NCI-H1417 treated with DMSO at 0.1 percent for 48 hours (cell line): ENCODE measurements at places on chromosomes 2 and 18.

DNA sequence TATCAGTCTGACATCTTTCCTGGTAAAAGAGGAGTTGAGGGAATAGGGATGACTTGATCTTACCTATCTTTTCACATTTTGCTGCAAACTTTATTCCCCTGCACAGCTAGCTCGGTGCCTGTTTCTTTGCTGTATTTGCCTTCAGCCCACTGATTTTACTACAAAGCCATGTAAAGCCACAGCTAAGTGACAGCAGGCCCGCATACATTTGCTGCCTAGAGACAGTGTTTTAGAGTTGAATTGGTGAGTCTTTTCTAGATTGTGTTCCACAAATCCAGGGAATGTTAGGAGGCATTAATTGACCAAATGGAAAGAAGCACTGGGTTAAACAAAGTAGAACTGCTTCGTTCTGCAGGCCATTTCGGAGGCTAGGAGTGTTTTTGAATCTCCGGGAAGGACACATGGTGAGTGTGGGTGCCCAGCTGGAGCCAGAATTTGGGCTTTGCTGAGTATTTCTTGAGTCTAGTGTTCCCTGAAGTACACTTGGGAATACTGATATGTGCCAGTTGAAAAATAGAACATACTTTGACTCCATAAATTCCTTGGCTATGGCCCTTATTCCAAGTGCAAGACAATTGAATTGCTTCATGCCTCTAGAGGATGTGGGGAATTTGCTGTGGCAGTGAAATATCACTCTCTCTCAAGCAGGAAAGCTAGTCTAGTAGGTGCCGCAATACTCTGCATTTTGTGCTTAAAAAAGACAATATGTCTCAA, 329.8 kb downstream of the PTPRM start:
- no peak for DNase-seq

DNA sequence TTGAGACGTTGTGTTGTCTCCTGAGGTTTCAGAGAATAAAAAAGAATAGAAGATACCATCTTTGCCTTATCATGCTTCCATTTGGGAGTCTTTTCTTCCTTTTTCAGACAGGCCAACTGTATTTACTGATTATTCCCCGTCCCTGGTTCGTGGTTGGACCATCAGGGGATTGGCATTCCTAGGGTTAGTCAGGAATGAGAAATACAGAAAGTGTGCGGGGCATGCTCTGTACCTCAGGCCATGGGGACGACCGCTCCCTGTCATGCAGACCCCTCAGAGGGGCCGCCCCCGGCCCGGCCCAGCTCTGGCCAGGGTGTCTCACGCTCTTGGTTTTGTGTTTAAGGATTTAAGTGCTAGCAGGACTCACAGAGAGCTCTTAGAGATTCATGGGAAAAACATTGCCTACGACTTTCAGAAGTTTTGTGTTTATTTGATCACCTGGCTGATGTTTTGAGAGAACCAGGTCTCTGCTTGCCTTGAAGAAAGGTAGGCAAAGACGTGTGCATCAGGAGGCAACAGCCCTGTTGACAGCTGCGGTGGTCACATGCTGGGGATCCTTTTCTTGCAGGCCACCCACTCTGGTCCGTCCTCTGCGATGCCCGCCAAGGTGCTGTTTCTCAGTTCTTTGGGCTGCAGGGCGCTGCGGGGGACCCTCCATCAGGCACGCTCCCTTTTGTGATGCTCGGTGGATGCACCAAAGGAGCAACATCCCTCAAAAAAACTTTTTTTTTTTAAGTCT, 317.8 kb downstream of the AGAP1 start:
- DNase-seq, result no peak

- DNase-seq, result peak; percentile 60
These were observed 10.0 kb downstream of the TCF4 start for GRCh38 chr18:55577812-55578539.

GRCh38 chr18:8516371-8517250, 92.6 kb upstream of the RAB12 start:
- DNase-seq, result no peak

GRCh38 chr18:65592435-65592834, 158.4 kb upstream of the CDH7 start:
- no peak for DNase-seq

- DNase-seq, result no peak
These were observed 46.6 kb upstream of the AMMECR1L start for GRCh38 chr2:127932199-127932876.

GRCh38 chr2:217551252-217551899, 451.4 kb downstream of the TNS1 start:
- DNase-seq, result no peak

DNA sequence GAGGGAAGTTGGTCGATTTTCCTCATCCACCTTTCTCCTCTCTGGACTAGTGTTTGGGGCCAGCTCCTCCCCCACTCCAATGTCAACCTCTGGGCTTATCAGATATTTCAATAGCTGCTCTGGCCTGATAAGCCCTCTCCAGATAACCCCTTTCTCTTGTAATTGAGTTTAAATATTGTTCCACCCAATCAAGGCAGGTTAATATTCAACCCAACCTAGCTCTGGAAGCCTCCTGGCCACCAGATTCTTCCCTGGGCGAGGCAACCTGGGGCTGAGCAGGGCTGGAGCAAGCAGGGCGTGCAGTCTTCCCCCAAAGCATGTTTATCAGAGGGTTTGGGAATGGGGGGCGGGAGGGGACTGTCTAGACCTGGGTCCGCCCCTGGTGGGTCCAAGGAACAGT, 73.8 kb downstream of the TFCP2L1 start:
- no peak for DNase-seq

- no peak for DNase-seq
These were observed 33.7 kb upstream of the MBOAT2 start for GRCh38 chr2:9037166-9037565.

DNA sequence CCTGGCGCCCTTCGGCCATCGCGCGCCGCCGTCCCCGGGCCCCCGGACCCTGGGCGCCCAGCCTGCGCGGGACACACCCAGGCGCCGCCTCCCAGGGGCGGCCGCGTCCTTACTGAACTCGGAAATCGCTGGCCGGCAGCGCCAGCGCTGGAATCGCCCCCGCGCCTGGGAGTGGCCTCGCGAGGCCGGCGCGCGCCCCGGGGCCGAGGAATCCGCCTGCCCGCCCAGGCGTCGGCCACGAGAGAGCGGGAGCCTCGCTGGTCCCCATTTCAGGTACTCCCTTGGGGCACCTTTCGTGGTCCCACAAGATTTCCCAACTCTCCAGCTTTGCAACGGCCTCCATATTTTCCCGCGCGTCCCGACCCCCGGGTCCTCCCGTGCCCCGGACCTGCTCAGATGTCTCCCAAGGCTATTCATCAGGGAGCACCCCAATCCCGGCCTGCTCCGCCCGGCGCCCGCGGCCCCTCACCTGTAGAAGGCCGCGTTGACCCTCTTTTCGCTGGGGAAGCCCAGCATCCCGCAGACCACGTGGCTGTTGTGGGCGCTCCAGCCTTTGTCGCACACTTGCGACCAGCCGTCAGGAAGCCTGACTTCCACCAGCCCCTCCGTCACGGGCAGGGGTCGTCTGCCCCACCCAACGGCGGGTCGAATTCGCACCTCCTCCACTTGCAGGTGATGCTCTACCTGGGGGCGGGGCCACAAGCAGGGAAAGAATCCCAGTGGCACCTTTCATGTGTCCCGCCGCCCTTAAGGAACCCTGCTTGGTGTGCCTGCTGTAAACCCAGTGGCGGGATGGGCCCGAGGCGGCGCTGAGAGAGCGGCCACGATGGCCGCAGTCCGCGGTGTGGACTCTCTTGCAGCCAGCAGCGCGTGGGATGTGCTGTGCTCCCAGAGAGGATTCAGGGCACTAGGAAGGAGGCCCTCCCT, 4.6 kb downstream of the LOXL3 start:
- no peak for DNase-seq

- DNase-seq, result no peak
These were observed 28.6 kb downstream of the FEZ2 start for GRCh38 chr2:36569267-36569856.

DNA sequence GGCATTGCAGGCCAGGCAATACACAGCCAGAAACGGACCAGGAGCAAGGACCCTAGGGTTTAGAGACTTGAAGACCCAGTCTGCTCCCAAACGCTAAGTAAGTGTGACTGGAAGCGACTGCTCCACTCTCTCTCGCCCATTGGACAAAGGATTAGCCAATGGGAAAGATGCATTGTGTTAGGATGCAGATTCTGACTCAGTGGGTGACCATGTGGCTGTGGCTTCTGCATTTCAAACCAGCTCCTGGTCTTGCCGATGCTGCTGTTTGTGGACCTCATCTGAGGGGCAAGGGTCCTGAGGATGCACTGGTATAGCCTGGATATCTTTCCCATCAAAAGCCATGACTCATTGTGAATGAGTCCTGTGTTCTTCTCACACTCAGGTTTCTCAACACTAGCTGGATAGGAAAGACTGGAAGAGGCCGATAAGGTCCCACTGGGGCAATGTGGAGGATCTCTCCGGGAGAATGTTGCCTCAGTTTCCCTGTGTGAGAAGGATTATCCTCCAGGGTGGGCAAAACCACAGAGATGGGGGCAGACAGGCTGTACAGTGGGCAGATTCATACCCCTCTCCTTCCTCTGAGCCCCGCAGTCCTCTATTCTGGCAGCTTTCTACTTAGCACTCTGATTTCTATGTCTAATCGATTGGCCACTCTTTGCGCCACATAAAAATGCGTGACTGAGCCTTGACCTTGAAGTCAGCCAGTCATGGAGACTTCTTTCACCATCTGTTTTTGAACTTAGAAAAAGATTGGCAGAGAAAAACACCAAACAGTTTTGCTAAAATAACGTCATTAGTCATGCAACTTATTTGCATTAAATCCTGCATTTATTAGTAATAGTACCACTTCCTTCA, 257.1 kb downstream of the PRKCE start:
- DNase-seq, result no peak

DNA sequence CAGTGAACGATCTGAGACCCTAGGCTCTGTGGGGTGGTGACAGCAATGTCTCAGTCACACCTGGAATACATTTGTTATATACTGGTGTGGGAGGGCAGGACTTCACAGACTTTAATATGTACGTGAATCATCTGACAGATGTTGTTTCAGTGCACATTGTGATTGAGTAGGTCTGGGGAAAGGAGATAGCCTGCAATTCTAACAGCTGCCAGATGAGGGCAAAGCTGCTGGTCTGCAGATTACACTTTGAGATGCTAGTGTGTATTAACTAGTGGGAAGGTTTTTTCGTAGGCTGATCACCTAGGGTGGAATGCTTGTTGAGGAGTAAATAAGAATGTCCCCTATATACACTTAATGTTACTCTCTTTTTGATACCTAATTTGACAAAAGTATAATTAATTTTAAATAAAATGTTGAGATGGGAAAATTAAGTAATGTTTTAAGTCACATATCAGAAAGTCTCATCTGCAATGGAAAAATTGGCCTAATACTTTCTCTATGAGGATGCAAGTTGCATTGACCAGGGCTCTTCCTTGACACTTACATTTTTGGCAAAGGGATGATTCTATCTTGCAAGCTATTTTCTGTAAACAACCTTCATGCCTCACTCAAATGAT, 496.9 kb upstream of the HNMT start:
- no peak for DNase-seq

GRCh38 chr18:79008356-79008940, 28.8 kb downstream of the SALL3 start:
- DNase-seq, result no peak

DNA sequence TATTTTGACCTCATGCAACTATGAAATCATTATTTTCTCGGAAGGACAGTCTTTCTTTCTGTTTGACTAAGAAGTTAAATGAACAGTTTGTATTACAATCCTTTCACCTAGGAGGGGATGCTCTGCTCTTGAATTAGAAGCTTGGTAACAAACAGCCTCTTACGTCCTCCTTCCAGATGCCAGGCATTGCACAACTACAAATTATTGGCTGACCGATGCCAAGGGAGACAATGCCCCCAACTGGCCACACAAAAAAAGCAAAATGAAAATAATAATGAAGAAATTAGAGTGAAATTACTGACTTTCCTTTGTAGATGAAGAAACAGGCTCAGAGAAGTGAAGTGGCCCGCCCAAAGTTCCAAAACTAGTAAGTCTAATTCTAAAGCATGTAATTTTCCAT, 177.9 kb downstream of the CYRIA start:
- no peak for DNase-seq

DNA sequence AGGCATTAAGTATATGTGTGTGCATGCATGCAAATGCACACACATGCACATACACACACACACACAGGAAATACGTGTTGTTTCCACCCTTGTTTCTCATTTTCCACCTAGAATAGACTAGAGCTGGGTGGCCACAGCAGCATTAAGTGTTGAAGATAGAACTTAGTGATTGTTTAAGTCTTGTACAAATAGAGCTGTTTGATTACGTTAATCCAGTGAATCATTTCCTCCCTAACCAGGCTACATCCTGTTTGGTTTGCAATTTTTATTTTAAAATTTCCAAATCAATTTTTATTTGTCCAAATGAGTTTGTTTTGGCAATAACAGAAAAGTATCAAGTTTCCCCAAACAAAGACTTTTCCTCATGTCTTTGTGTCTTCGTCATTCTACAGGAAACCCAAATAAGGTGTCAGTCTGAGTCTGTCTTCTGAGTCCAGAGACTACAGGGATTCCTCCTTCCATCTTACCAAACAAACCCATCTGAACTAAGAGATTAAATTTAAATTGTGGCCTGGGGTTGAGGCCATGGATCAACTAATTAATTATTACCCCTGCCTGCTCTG, 74.6 kb upstream of the GALNT5 start:
- DNase-seq, result no peak

DNA sequence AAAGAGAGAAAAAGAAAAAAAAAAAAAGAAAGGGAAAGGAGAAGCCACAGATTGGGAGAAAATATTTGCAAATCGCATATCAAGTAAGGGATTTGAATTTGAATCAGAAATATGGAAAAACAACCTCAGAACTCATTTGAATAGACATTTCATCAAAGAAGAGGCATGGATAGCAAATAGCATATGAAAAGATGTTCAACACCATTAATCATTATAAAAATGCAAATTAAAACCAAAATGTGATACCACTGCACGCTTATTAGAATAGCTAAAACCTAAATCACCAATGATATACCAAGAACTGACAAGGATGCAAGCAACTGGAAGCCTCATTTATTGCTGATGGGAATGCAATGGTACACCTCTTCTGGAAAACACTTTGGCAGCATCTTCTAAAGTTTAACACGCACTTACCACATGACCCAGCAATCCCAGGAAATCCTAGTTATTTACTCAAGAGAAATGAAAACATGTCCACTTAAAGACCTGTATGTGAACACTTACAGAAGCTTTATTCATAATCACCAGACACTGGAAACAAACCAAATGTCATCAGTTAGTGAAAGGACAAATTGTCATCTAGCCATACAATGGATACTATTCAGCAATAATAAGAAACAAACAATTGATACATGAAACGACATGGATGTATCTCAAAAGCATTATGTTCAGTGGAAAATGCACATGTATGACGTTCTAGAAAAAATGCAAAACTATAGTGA, 10.3 kb downstream of the DNER start:
- DNase-seq, result no peak

DNA sequence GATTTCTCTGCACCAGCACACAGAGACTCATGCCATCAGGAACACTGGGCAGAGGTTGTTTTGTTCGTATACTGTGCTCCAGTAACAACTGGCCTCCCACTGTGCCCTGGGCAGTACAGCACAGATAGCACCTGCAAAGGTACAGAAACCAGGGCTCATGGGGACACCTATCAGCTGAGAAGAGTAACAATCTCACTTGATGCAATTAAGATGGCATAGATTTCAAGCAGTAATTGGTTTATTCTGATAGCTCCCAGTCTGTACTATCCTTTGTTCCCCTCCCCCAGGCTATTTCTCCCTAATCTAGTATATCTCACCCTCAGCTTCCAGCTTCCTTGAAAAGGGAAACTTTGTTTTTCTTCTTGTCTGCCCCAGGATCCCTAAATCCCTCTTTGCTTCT, 343.9 kb upstream of the MMADHC start:
- no peak for DNase-seq

GRCh38 chr2:101337877-101338276, 29.4 kb upstream of the RNF149 start:
- DNase-seq, result no peak

GRCh38 chr18:31825772-31826171, 65.1 kb upstream of the SLC25A52 start:
- DNase-seq, result no peak
